ENCODE measurements at places on chromosomes 7 and 10. TPM values are rescaled to one million over a fixed set of nuclear protein-coding genes. Genes with fewer than 3 reads are reported as not detected.

GRCh38 chr10:61609701-61610100 lies 53.0 kb upstream of the CABCOCO1 start:
- DNase-seq = no peak

GRCh38 chr7:157774495-157774894 lies 437.7 kb downstream of the DNAJB6 start:
- no peak for DNase-seq

TMED4 gene
- 111 TPM for total RNA-seq

GRCh38 chr7:135160858-135161653 lies 9.5 kb downstream of the CYREN start:
- no peak for DNase-seq

MBL2 gene
- not detected for total RNA-seq

GRCh38 chr7:142303650-142304049 lies 45.8 kb upstream of the PRSS58 start:
- peak; percentile 73 for DNase-seq

DNA sequence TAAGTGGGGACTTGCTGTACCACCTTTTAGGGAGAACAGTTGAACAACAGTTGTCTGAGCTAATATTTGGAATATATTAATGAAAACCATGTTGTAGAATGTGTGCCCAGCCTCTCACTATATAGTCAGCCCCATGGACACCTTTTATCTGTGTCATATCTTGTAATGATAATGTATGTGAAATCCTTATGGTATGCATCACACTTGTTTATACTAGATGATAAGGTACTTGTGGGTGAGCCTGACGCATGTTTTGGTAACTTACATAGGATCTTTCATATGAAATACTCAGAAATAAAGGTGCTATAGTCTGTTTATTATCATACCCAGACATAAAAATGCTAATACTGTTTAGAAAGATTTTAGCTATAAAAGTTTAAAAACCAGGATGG lies 32.8 kb downstream of the CAMK1D start:
- no peak for DNase-seq

DNA sequence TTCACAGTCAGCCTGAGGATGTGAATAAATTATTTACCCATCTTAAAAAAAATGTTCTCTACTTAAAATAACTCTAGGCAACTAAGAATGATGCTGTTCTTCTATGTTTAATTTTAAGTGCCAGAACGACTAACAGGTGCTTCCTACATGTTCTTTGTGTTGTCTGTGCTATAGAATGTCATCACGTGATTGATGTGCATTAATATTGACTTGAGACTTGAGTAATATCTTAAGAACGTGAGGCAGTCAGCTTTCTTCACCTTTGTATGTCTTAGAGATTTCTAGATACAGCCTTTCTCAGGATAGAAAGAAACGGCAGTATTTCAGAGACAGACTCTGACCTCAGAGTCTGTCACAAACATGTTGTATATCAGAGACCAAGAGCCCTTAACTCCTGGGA lies 274.6 kb downstream of the KCND2 start:
- no peak for DNase-seq

GRCh38 chr10:75928231-75928630 lies 496.8 kb downstream of the LRMDA start:
- no peak for DNase-seq

GRCh38 chr7:35729061-35729783 lies 34.3 kb upstream of the HERPUD2 start:
- DNase-seq = no peak

DNA sequence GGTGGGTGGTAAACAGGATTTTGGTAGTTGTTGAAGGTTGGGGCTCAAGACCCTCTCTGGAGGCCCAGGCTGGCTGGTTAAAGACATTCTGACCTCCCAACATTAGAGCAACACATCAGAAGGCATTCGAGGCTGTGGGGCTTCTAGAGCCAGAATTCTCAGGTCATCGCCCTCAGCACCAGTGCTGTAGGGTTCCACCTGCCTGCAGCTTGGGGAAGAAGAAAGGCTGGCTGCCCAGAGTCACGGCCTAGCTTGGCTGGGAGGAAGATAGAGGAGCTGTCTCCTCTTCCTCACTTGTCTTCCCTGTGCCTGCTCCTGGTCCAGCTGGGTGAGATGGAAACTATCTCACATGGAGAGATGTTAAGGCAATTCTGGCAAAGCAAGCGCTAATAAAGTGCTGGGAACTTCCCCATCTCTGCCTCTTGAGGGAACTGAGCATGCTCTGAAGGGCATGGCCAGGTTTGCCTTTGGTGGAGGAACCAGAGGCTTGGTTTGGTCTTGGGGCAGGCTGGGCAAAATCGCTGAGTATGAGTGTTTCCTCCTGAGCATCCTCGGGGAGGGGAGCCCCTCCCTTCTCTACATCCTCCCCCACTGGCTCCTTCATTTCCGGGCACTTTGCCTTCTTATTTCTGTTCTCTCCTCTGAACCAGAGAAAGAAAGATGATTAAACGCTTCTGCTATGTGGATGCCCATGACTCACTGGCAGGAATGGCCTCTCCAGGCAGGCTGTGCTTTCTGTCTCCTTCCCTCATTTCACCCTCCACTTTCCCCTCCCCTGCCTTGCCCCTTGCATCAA lies 509.0 kb upstream of the PODXL start:
- DNase-seq = no peak

CRPPA gene
- 4.2 TPM for total RNA-seq

GFRA1 gene
- total RNA-seq = 1.7 TPM

GRCh38 chr10:78805176-78805575 lies 263.6 kb upstream of the ZMIZ1 start:
- no peak for DNase-seq

DNA sequence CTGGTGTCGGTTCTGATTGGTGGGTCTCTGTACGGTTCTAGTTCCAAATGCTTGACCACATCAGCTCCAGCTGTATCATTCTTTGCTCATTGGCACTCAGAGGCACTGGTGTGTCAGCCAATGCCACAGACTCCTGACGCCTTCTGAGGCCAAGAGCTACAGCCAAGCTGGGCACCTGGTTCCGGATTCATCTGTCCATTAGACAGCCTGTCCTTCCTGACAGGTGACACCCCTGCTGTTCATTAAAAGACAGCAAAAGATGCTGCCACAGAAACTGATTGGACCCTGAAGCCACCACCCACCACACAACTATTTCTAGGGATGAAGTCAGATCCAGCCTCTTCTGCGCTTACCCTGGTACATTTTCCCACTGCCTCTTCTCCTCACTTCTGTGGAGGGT lies 35.6 kb downstream of the COL13A1 start:
- no peak for DNase-seq

DNA sequence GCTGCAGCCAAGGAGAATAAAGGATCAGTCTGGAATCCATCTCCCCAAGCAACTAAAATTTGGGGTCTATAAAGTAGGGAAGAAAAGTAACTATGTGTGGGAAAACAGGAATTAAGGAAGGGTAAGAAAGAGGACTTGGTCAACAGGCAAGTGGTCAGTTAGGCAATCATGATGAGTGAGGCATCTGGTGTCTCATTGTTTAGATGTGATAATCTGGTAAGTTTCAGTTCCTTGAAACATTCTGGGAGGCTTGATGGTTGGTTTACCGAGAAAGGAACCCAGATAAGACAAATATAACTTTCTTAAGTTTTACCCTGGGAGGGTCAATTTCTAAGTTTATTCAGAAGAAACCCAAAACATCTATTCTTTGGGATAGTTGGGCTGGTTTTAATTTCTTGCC lies 22.3 kb downstream of the HYAL4 start:
- no peak for DNase-seq

DNA sequence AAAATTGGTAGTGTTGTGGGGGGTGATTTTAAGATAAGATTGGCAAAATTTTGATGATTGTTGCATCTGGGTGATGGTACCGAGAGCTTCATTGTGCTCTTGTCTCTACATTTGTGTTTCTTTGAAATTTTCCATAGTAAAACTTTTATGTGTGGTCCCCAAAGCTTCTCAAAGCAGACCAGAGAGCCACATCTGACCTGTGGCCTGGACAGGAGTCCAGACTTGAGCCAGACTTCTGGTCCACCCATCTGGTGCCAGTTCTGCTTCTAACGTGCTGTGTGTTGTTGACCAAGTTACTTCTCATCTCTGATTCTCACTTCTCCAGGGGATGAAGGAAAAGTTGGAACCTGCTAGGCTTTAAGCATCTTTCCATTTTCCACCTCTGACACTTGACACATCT lies 120.1 kb downstream of the C10orf105 start:
- no peak for DNase-seq

GRCh38 chr10:110535958-110536891 lies 31.3 kb upstream of the SMC3 start:
- peak; percentile 79 for DNase-seq

GRCh38 chr7:100823140-100823525 lies 4.2 kb downstream of the EPHB4 start:
- no peak for DNase-seq

LIPN gene
- not detected for total RNA-seq

VSTM4 gene
- total RNA-seq = 0.65 TPM

DNA sequence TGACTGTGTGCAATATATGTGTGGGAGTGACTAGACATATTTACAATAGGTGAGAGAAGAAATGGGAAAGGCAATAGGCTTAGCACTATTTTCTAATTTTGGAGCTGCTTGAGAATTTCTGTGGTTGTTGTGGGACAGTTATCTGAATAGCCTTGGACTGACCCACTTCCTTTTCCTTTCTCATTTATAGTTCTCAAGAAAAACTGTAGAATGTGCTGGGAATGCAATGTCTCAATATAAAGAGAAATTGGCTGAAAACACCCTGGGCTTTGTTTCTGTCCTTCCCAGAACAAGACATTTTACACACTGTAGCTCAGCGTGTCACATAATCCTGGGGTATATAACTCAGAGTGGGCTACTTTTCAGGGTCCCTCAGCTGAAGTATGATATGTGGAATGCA lies 153.0 kb upstream of the RHOBTB1 start:
- DNase-seq = no peak

DNA sequence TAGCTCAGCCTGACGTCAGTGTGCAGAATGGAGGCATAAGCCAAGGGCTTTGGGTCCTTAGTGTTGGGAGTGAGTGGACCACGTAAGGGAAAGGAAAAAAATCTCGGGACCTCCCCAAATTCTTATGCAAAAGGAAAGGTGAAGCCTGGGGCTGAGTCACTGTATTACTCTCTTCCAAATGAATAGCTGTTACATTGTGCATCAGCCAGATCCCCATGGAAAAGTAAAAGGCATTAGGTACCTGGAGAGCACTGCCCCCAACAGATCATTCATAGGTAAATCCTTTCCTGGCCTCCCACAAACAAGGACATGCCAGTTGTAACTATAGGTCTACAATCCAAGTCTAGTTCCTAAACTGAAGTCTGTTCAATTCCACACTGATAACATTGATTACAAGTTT lies 170.5 kb downstream of the C1GALT1 start:
- peak; percentile 67 for DNase-seq

DNA sequence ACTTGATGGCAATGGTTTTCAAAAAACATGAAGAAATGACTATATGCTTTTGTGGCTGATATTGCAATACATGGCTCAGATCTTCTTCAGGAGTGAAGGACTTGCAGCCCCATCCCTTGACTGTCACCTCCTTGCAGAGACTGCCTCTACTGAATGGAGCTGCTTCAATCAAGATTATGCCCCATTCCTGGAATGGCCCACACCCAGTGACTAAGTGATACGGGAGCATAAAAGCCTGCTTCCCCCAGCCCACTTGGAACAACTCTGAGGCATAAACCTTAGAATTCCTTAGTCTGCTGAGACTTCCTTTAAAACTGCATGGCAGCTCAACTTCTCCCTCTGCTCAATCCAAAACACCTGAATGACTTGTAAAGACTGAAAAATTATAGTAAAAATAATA lies 957.1 kb downstream of the SORCS3 start:
- no peak for DNase-seq

DNA sequence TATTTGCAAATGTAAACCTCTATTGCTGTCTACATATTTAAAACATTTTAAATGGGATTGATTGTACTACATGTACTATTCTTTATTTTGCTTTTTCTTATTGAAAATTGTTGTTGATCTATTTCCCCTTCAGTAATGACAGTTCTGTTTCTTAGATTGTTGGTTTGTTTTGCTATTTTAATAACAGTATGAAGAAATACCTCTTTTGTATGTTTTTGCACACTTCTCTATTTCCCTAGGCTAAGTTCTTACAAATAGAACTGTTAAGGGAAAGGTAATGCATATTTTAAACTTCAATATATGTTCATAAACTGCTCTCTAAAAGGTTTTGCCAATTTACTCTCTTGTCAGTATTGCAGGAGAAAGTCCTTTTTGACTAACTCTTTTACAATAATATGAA lies 195.0 kb upstream of the PRPS1L1 start:
- no peak for DNase-seq

DNA sequence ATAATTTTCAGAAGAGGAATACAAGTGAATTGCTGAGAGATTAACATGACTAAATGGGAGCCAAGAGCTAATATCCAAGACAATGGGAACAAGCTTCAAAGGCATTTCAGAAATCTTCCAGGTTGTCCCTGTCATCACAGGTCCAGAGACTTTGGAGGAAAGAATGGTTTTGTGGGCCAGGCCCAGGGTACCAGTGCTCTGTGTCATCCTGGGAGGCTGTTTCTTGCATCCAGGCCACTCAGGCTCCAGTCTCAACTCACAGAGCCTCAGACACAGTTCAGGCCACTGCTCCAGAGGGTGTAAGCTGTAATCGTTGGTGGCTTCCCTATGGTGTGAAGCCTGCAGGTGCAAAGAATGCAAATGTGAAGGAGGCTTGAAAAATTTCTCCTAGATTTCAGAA lies 170.4 kb upstream of the NRG3 start:
- DNase-seq = peak; percentile 59

SORCS1 gene
- 83.3 TPM for total RNA-seq

- no peak for DNase-seq
Measured at GRCh38 chr7:95322396-95322795, 1.9 kb downstream of the PON1 start.

DNA sequence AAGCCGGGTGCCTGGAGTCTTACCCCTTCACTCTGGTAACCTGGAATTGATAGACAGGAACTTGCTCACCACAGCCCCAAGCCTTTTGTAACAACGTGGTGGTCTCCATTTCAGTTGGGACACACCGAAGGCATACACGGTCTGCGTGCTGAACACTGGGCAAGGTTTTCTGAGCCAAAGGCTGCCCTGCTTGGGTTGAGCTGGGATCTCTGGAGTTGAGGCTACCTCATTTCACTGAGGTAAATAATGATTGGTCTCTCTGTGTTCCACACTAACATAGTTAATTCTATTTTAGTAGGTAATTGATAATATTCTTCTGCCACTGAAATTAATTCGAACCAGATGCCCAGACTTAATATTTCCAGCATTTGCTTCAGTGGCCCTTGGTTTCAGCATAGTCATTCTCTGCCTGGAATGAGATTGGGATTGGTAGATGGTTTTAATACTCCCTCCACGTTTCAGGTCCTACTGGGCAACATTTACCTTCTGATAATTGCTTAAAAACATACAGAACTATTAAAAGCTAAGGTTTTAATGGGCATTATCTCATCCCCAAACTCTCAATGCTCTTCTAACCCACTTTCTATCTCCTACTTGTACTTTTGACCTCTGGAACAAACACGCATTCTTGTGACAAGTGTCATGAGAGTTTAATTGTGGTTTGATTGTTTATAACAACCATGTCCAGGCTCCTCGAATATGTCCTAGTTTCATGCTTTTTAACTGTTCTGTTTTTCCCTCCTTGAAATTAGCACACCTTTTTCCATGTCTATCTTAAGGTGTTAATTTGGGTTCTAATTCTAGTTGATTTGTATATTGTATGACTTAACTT lies 202.3 kb upstream of the KLF6 start:
- no peak for DNase-seq

UNCX gene
- total RNA-seq = not detected

FAM13C gene
- total RNA-seq = 2.7 TPM
